ENCODE measurements at places on chromosomes 5 and 9.

GRCh38 chr9:35515766-35516165, 25.9 kb downstream of the RUSC2 start:
- DNase-seq, result no peak

- no peak for DNase-seq
Observed at GRCh38 chr5:97501286-97501964, 318.4 kb upstream of the RIOK2 start.

DNA sequence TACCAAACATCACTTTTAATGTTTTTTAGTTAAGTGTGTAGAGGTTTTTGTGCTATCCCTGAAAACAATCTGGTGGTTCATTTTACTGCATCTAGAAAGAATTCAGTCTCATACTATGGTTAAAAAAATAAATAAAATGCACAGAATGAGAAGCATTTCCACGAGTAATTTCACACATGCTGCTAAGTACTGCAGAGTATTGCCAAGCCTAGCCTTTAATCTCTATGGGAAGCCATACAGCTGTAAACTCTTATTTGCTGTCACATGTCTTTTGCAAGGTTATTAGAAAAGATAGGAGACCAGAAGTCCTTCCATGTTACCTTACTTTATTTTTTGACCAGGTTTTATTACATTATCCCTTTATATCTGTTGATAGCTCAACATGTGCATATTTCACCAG, 37.6 kb upstream of the MAN2A1 start:
- DNase-seq, result no peak

DNA sequence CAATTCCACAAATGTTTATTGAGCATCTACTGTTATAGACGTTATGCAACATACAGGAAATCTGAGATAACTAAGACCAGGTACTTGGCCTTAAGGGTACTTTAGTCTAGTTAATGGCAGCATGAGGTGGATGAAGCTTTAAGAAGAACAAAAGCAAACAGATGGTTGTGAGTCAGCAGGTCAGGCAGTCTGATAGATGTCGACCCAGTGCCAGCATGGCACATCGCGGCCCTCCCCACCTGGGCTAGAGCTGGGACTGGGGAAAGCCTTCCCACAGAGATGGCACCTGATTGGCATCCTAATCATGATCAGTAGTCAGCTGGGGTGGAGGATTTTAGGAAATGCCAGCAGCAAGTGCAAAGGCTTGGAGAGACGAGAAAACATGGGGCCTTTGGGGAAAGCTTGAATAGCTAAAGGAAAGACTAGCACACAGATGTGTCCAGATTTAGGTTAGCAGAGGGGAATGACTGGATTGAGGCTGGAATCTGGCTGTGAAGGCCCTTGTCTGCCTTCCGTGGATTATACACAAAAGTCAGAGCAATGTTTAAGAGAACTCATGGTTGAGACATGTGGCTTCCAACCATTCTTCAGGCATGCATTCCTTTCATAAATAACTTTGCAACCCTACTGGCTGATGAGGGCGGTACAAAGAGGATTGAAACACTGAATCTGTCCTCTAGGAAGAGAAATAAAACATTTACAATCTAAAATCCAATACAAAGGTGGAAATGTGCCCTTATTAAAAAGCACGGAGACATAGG, 395.4 kb upstream of the WWC1 start:
- no peak for DNase-seq
